ENCODE measurements at places on chromosomes 1 and 21.

GRCh38 chr1:8661185-8662110, 156.0 kb downstream of the RERE start:
- no peak for DNase-seq

GRCh38 chr1:24929398-24930259, 447 bp downstream of the RUNX3 start:
- DNase-seq = no peak

- no peak for DNase-seq
These were observed 6.5 kb downstream of the CNST start for GRCh38 chr1:246572785-246573184.

DNA sequence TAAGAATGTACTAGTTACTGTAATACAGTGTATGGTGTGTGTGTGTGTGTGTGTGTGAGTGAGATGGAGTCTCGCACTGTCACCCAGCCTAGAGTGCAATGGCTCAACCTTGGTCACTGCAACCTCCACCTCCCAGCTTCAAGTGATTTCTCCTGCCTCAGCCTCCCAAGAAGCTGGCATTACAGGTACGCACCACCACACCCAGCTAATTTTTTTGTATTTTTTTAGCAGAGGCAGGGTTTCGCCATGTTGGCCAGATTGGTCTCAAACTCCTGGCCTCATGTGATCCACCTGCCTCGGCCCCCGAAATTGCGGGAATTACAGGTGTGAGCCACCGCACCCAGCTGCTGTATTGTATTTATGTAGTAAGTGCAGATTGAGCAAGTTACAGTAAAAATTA, 2.9 kb upstream of the LRRC40 start:
- DNase-seq = no peak

DNA sequence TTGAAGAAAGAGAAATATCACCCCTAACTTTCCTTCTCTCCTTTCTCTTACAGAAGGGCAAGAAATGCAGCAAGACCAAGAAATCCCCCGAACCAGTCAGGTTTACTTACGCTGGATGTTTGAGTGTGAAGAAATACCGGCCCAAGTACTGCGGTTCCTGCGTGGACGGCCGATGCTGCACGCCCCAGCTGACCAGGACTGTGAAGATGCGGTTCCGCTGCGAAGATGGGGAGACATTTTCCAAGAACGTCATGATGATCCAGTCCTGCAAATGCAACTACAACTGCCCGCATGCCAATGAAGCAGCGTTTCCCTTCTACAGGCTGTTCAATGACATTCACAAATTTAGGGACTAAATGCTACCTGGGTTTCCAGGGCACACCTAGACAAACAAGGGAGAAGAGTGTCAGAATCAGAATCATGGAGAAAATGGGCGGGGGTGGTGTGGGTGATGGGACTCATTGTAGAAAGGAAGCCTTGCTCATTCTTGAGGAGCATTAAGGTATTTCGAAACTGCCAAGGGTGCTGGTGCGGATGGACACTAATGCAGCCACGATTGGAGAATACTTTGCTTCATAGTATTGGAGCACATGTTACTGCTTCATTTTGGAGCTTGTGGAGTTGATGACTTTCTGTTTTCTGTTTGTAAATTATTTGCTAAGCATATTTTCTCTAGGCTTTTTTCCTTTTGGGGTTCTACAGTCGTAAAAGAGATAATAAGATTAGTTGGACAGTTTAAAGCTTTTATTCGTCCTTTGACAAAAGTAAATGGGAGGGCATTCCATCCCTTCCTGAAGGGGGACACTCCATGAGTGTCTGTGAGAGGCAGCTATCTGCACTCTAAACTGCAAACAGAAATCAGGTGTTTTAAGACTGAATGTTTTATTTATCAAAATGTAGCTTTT, 2.4 kb downstream of the CCN1 start:
- DNase-seq = no peak

- no peak for DNase-seq
These were observed 14.8 kb upstream of the NCMAP start for GRCh38 chr1:24540906-24541710.

- no peak for DNase-seq
These were observed 114.4 kb upstream of the SLC45A1 start for GRCh38 chr1:8203551-8203950.

- no peak for DNase-seq
These were observed 52.2 kb downstream of the YARS1 start for GRCh38 chr1:32764826-32765569.

DNA sequence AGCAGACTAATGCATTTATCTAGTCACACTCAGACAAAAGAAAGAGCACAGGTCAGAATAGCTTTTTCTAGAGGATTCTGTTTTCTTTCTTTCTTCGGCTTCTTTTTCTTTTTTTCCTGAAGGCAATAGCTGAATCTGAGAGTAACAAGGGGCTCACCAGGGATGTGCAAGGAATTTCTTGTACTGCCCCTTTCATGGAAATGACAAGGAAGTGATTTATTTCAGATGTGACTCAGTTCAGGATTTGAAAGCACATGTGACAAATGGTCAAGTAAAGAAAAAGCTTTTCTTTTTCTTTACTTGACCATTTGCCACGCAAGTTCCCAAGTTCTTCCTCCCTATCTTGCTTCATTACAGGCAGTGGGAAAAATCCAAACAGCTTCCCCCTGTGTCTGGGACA, 202.0 kb downstream of the GABPA start:
- DNase-seq = no peak

GRCh38 chr1:208741296-208741695, 497.1 kb upstream of the PLXNA2 start:
- no peak for DNase-seq

DNA sequence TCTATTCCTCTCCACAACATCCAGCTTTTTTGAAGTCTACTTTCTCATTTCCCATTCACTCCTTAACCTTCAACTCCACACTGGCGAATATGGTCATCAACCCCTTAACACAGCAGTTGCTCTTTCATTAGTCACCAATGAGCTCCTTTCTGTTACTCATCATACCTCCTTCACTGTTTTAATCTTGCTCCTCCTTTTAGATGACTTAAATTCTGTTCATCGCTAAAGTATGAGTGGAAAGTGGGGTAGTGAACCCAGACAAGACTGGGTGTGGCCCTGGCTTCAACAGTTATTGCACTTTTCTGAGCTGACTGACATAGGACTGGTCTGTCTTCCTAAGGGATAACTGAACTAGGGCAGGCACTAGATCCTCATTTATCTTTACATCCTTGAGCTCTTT, 51.3 kb downstream of the AKT3 start:
- DNase-seq = no peak

GRCh38 chr1:32341971-32342370, 5.9 kb upstream of the MARCKSL1 start:
- no peak for DNase-seq

DNA sequence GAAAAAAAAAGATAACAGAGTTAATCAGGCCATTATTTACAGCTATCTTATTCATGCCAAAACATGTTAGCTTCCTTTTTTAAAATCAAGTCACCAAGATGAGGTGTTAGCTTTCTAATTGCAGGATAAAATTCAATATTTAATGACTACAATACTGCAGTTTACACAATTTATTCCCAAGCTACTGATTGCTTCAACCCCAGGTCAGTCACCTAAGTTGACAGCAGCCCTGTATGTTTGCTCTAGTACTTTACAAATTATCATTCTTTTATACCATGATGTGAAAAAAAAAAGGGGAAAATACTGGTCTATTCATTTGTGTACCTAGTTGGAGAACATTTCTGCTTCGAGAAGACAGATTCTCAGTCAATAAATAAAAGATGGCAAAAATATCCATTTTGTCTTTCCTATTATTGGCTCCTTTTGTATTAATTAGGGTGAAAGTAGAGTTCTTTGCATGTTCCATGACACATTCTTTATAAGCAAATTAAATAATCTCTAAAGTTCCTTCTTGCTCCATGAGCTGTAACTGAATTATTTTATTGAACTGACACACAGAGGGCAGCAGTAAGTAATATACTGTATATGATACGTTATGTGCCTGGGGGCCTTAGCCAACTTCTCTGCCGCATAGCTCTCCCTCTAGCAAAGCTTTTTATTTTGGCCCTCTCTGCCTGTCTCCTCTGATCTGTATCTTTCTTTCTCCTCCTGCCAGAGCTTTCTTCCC, 48.0 kb downstream of the DIPK1A start:
- DNase-seq = no peak

- DNase-seq = no peak
These were observed 144.5 kb downstream of the NAV1 start for GRCh38 chr1:201683397-201683796.

DNA sequence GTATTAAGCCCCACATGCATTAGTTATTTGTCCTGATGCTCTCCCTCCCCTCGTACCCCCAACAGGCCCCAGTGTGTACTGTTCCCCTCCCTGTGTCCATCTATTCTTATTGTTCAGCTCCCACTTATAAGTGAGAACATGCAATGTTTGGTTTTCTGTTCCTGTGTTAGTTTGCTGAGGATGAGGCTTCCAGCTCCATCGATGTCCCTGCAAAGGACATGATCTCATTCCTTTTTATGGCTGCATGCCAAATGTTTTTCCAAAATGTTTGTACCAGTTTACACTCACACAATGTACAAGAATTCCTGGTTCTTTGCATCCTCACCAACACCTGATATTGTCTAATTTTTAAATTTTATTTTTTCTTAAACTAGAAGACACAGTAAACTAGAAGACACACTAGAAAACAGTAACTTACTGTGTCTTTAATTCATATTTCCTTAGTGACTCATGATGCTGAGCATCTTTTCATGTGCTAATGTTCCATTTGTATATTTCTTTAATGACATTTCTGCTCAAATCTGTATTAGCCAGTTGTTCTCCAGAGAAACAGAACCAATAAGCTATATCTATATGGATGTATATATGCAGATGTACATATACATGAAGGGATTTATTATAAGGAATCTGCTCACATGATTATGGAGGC, 19.4 kb upstream of the USP1 start:
- DNase-seq = no peak

- no peak for DNase-seq
These were observed 28.5 kb upstream of the SELENON start for GRCh38 chr1:25771221-25772114.

GRCh38 chr1:91821126-91821868, 64.7 kb downstream of the TGFBR3 start:
- DNase-seq = no peak

GRCh38 chr21:31873696-31874599, 1.1 kb downstream of the HUNK start:
- DNase-seq = no peak

DNA sequence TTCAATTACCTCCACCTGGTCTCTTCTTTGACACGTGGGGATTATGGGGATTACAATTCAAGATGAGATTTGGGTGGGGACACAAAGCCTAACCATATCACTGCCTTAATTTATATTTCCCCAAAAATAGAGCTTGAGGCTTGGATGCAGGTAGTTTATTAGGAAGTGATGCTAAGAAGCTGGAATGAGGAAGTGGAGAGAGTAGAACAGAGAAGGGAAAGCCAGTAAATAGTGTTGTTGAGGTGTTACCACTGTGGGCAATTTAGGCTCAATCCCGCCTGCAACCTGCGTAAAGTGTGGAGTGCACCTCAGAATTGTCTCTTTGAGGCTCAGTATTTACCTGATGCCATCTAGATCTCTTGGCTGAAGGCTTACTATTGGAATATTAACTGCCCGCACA, 4.9 kb upstream of the DOCK7 start:
- DNase-seq = no peak

GRCh38 chr21:42147386-42148020, 71.4 kb upstream of the ABCG1 start:
- no peak for DNase-seq

GRCh38 chr1:24452922-24453485, 37.4 kb downstream of the NIPAL3 start:
- DNase-seq = no peak

- DNase-seq = no peak
These were observed 2.8 kb downstream of the EFNA1 start for GRCh38 chr1:155130272-155131006.

GRCh38 chr1:111476214-111476613, 2.4 kb downstream of the C1orf162 start:
- DNase-seq = no peak

GRCh38 chr1:211521102-211521815, 29.3 kb upstream of the RD3 start:
- no peak for DNase-seq

DNA sequence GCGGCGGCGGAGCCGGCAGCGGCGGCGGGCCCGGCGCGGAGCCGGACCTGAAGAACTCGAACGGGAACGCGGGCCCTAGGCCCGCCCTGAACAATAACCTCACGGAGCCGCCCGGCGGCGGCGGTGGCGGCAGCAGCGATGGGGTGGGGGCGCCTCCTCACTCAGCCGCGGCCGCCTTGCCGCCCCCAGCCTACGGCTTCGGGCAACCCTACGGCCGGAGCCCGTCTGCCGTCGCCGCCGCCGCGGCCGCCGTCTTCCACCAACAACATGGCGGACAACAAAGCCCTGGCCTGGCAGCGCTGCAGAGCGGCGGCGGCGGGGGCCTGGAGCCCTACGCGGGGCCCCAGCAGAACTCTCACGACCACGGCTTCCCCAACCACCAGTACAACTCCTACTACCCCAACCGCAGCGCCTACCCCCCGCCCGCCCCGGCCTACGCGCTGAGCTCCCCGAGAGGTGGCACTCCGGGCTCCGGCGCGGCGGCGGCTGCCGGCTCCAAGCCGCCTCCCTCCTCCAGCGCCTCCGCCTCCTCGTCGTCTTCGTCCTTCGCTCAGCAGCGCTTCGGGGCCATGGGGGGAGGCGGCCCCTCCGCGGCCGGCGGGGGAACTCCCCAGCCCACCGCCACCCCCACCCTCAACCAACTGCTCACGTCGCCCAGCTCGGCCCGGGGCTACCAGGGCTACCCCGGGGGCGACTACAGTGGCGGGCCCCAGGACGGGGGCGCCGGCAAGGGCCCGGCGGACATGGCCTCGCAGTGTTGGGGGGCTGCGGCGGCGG, 1.0 kb downstream of the ARID1A start:
- DNase-seq = no peak

GRCh38 chr21:29295066-29295650, 3.6 kb upstream of the BACH1 start:
- DNase-seq = no peak

DNA sequence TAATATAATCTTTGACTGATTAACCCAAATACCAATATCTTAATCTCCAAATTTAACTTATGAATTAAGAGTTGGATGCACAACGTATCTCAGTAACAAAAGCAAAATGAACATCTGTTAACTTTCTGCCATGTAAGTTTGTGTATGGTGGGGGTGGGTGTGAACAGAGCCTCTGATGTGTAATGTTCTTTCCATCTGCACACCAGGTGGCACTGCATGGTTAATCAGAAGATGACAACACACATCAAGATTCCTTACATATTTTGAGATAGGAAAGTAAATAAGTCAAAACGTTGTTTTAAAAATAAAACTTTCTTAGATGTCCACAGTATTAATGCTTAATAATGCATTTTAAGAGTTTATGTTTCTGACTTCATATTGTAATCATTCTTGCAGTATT, 251.9 kb downstream of the DPYD start:
- DNase-seq = no peak

DNA sequence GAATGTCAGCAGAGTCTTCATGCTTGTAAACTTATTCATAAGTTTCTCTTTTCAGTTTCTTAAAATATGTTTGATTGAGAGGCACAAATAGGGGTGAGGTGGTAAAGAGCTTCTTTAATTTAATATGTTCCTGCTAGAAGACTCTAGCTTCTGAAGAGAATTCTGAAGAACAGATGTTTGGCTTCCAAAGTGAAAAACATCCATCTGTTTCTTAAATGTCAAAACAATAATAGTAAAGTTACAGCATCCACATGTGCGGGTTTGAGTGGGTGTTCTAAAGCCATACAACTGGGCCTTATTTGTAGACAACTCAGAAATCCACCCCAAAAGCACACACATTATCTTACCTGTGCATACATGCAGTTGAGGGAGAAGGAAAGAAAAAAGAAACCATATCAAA, 144.0 kb upstream of the ADGRL4 start:
- no peak for DNase-seq

Measured in GM12864 (cell line).